ENCODE measurements at places on chromosomes 7 and 10.

DNA sequence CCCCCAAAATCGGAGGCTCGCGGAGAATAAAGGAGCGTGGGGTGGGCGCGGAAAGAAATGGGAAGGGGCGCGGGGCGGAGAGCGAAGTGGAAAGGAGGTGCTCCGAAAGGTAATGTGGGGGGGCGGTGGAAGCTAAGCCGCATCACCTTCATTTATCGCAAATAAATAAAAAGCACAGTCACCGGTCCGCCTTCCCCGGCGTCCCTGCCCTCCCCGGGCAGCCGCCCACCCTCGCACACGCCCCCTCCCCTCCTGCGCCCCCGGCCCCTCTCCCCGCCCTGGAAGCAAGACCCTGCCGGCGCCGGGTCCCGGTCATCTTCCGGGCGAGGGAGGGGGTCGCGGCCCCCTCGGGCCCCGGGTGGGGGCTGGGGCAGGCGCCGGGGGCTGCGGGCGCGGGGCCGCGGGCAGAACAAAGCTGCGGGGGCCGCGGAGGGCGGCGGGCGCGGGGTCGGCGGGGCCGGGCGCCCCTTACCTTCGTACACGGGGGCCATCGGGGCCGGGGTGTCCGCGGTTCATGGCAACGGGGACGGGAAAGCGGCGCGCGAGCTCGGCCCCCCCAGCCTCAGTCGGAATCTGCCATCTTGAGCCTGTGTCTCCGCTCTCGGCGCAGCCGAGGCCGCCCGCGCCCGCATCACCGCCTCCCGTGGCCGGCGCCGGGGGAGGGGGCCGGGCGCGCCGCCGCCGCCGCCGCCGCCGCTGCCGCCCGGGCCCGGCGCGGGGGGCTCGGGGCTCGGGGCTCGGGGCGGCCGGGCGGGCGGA lies 486 bp downstream of the HIPK2 start:
- DNase-seq = no peak

GRCh38 chr10:13809427-13809826 lies 222.7 kb downstream of the PRPF18 start:
- no peak for DNase-seq

- DNase-seq = no peak
These were observed 12.1 kb upstream of the SHH start for GRCh38 chr7:155824227-155824886.

- no peak for DNase-seq
These were observed 683.2 kb upstream of the LRRN3 start for GRCh38 chr7:110407706-110408105.

DNA sequence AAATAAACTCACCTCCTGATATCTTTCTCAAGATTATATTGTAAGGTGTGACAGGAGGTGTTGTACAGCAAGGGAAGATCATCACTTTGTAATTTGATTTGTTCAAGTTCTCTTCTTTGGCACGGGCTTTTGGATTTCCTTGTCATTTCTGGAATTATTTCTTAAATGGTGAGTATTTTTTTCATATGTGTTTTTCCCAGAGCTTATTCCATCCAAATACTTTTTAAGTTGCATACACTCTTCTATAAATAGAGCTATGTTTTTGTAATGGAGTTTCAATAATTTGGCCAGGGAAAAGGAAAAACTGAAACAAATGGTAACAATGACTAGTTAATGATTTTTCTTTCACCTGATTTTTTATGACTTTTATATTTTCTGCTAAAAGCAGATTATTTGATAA lies 92.5 kb downstream of the CFAP58 start:
- DNase-seq = no peak

- DNase-seq = no peak
These were observed 94.1 kb downstream of the HBP1 start for GRCh38 chr7:107262857-107263256.
